Uterus (tissue), 4 donors: ENCODE measurements at places on chromosomes 2 and 18. TPM values are rescaled to one million over a fixed set of nuclear protein-coding genes. Genes with fewer than 3 reads are reported as not detected.

DNA sequence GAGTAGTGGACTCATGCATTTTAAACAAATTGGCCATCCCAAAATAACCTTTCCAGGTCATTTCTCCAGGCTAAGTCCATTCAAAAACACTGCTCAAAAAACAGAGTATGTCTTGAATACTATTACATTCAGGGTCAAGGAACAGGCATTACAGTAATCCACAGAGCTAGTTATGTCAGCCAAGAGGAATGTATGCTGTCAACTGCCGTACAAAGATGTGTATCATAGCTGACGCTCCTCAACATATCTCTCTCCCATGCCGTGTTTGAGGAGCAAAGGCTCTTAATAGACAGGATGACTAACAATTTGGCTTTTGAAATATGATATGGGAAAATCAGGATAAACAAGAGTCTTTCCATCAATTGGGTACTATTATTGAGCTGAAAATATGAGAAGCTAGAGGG lies 68.8 kb upstream of the KCTD1 start:
- DNase-seq: no peak

- DNase-seq: peak; percentile 71
Observed at GRCh38 chr18:42298759-42299675, 344.0 kb downstream of the PIK3C3 start.

Gene SLC4A5
- 3.9 TPM for total RNA-seq

DNA sequence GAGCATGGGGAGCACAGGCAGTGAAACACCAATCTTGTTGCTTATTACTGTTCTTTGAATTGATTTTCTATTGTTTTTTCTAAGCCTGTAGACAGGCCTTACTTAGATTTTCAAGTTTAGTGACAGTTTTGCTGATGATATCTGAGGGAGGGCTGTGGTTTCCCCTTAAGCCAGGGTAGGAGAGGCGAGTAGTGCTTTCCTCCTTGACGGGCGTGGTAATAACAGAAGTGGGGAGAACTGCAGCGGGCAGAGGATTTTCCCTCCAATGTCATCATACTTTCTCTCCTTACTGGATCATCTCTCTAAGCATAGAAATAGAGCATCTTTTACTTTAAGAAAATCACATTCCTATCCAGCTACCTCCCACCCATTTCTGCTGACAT lies 314.4 kb downstream of the ALK start:
- no peak for DNase-seq

Gene RAD51AP2
- total RNA-seq: not detected

GRCh38 chr2:8445580-8445979 lies 236.3 kb upstream of the ID2 start:
- no peak for DNase-seq

- no peak for DNase-seq
Observed at GRCh38 chr18:78915446-78916008, 64.1 kb upstream of the SALL3 start.

- DNase-seq: no peak
Observed at GRCh38 chr2:200453853-200454534, 55.9 kb downstream of the KCTD18 start.

DNA sequence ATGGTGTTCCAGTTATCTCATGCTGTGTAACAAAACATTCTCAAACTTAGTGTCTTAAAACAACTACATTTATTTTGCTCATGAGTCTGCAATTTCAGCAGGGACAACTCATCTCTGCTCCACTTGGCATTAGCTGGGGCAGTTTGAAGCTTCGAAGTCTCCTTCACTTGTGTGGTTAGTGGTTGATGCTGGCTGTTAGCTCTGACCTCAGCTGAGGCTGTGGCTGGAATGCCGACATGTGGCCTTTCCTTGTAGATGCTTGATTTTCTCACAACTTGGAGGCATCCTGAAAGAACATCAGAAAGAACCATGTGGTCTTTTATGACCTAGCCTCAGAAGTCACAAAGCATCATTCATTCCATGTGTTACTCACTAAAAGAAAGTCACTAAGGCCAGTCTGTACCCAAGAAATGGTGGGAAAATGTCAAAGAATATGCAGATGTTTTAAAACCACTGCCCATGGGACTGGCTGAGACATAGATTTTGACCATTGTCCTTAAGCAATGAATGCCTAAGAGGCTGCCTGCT lies 3.8 kb upstream of the TMSB10 start:
- DNase-seq: no peak

- DNase-seq: no peak
Observed at GRCh38 chr2:65931056-65931455, 498.7 kb upstream of the SPRED2 start.

Gene TP53I3
- 55.4 TPM for total RNA-seq

DNA sequence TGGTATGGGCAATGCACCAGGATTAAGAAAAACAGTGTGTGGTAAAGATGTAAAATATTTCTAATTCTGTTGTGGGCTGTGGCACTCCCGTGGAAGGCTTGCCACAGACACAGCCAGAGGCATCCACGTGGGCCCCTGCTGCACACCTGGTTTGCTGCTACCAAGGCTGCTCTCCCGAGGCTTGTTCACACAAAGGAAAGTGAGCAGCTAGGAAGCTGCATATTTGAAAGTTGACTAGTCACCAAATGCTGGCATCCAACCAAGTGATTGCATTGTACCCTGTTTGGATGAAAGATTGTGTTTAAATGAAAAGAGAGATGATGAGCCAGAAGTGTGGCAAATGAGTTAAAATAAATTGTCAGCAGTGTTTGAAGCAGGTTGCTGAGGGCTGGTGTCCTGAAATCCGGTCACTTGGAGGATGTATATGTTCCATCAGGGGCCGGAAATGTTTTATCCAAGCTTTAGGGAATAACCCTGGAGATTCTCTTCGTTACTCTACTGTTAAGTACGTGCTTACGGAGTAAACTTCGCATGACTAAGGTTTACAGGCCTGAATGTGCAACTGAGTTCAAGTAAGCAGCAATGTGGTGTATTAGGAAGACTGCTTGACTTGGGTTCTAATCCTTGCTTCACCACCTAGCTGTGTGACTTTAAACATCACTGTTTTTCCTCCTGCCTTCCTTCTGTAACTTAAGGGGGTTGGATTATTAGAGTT lies 86.1 kb downstream of the MSH2 start:
- no peak for DNase-seq

Gene LONRF2
- 44.0 TPM for total RNA-seq

DNA sequence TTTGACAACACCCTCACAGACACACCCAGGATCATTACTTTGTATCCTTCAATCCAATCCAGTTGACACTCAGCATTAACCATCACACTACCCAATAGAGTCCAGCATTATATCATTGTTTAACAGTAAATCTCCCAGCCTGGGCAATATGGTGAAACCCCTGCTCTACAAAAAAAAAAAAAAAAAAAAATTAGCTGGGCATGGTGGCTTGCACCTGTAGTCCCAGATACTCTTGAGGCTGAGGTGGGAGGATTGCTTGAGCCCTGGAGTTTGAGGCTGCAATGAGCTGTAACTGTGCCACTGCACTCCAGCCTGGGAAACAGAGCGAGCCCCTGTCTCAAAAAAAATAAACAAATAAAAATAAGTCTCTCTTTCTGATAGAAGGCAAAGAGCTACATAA lies 304.0 kb downstream of the STK39 start:
- DNase-seq: no peak

DNA sequence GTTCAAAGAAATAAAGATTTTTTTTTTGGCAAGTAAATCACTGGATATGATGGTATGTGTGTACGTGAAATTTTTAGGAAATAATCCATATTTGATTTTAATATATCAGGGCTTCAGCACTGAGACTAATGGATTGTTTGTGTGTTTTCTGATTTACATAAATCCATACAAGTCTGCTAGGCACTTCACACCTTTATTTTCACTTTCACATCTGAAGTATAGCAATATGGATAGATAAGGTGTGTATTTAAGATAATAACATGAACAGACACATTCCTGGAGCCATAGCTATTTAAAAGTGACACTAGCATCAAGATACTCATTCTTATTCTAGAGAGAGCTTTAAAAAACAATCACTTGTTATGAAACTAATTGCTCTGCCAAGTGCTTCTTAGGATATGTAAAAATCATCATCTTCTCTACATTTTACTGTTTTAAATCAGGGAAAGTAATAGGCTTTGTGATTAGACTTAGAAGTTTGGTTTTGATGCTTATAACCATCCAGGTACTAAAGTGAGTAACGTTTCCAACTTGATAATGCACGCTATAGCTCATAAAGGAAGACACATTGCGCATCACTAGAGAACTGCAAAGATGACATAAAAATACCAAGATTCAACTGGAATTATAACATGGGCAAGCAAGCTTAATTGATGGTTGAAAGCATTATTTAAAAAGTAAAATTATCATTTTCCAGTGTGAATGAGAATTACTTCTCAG lies 208.9 kb downstream of the ZEB2 start:
- DNase-seq: no peak

Gene PPP4R3B
- total RNA-seq: 35.3 TPM

DNA sequence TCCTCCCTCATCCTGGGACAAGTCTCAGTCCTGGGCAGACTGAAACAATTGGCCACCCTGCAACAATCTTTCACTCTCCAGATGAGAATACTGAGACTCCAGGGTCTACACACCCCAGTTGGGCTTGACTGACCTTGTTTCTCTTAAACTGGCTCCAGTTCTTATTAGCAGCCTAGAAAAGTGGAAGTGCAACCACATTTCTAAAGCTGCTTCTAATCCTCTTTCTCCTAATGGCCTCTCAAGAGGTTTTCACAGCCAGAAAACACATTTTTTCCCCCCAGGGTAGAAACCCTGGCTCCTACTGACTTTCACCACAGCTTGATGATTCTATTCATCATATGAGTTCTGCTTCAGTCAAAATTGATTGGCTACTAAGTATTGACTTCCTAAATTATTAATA lies 45.8 kb downstream of the SLC4A5 start:
- no peak for DNase-seq

DNA sequence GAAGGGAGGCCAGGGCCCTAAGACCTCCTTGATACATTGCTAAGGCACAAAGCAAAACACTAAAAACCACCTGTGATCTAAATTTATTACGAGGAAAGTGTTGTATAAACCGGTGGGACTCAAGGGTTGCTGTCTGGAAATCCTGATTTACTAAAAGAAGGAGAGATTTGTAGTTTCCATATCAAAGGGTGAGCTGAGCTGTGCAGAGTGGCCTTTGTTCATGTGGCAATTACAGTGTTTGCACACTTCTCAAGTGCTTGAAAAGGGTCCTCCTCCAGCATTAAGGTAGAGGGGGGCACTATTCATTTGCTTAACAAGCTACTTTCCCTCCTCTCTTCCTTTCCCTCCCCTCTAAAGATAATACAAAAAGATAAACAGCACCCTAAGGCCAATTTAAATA lies 30.5 kb upstream of the ITGA4 start:
- no peak for DNase-seq

GRCh38 chr2:3575534-3576262 lies 638 bp downstream of the RPS7 start:
- no peak for DNase-seq

- no peak for DNase-seq
Observed at GRCh38 chr2:129296806-129297205, 682.7 kb upstream of the RAB6C start.

DNA sequence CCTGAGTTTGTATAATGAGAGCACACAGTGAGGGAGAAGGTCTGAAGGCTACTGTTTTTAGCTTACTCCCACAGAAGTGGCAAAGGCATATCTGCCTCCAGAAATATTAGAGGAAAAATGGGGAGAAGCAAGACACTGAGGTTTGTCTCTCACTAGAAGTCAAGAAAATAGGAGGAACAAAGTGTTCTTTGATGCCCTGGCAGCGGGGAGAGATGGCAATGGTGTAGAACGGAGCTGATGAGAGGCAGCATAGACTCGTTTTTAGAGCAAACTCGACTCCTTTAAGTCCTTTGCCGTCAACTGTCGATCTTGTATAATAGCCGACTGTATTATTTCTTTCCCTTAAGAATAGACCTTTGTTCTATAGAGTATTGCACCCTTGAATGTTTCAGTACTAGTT lies 73.8 kb downstream of the ANKRD44 start:
- DNase-seq: no peak

Gene GPR45
- total RNA-seq: not detected

- DNase-seq: no peak
Observed at GRCh38 chr2:211477537-211478275, 921.3 kb downstream of the CPS1 start.

DNA sequence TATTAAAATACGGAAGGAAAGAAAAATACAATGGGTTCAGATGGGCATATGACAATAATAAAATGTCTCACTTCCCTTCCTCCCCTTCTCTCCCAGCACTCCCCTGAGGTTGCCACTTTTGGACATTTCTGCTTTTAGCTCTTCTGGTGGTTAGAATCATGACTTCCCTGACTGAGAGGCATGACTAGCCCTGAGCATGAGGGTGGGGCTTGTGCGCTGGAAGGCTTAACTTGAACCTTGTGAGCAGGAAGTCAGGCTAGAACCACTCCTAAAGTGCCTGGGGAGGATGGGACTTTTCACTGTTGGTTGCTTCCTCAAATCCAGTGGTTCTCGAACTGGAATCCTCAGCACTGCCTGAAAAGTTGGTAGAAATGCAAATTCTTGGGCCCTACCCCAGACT lies 19.7 kb upstream of the ARHGAP25 start:
- no peak for DNase-seq

DNA sequence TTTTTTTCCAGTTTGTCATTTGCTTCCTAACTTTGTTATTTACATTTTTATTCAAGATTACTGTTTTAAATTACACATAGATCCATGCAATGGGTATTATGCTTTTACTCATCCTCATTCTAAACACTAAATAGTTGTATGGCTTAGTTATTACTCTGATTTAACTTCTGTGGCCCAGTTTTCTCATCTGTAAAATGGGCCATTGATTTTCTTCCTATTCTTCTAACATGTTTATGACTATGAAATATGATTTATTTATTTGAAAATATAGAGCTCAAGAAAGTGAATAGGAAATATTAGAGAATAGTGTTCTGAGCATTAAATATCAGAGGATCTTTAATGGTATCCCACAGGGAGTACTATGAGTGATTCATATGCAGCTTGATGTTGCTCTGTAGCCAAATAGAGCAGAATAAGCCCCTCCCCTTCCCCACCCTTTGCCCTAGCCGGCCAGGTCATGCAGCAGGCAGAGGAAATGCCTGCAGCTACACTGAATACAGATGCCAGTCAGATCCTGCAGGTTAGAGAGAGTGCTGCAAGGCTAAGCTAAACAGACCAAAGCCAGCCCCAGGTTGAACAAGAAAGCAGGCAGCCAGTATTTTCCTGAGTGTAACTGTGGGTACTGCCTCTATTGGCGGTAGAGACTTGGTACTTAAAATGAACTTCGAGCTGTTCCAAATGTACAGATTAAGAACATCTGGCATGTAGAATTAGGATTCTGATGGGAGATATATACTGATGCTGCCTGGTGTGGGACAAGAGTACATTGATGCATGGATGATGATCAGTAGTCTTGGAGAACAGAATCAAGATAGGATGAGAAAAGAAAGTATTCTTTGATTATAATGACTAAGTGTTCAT lies 11.7 kb upstream of the ACYP2 start:
- no peak for DNase-seq

Gene PPM1G
- 54.1 TPM for total RNA-seq

Gene MGAT4A
- 78.5 TPM for total RNA-seq

Gene SGPP2
- total RNA-seq: 8.6 TPM
